ENCODE measurements at places on chromosomes 11 and 22.

GRCh38 chr11:12026331-12027211, 18.1 kb upstream of the DKK3 start:
- DNase-seq, result no peak

DNA sequence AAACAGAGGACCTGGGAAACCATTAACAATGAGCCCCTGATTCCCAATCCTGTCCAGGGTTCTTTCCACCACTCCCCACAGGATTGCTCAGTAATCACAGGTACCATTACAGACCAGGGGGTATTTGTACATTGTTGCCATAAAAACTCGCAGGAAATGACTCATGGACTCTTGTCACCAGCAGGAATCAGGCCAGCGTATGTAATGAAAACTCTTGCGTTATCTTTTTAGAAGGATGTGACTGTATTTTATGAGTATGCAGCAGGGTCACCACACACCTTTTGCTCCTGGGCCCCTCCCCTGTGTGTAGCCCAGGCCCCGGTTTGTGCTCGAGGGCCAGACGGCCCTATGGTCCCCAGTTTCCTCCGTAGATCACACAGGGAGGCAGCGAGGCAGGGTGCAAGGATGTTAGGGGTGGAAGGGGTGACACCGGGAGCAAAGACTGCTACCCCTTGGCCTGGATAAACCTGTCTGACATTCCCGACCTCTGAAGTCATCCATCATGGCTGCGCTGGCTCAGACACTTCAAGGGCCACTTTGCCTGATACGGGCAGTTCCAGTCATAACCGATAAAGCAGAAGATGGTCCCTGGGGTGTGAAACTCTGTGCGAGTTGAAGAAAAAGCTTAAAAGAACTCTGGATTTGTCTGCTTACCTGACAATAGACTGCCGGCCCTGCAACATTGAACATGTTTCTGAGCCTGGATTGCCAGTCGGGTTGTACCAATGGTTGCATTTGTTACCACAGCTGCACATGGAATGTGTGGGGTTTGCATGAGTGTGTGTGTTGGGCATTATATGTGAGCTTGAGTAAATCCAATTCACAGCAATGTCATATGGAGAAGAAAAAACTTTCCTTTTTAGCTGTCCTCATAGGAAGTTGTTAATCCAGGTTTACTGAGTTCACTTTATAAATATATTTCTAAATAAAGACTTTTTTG, 56.9 kb downstream of the MICAL2 start:
- DNase-seq, result no peak

GRCh38 chr22:43893266-43893665, 1.5 kb upstream of the PNPLA5 start:
- DNase-seq, result no peak

GRCh38 chr11:81449588-81450156, 1284.0 kb downstream of the FAM181B start:
- no peak for DNase-seq

DNA sequence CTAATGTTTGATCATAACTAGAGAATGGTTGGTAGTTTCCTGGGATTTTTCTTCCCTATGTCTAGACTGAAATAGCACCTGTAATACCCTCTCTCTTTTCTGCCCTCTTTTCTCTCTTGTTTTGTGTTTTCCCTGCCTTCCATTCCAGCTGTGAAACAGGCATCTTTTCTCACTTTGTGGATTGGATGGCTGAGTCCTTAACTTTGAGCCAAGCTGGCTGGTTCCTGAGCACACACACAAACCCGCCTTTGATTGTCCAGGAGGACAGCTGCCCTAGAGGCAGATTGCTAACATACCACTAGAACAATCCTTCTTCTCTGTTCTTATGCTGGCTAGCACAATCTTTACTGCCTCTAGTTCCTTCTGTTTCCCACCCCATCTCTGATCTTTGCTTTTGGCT, 17.7 kb downstream of the CTNND1 start:
- DNase-seq, result no peak

DNA sequence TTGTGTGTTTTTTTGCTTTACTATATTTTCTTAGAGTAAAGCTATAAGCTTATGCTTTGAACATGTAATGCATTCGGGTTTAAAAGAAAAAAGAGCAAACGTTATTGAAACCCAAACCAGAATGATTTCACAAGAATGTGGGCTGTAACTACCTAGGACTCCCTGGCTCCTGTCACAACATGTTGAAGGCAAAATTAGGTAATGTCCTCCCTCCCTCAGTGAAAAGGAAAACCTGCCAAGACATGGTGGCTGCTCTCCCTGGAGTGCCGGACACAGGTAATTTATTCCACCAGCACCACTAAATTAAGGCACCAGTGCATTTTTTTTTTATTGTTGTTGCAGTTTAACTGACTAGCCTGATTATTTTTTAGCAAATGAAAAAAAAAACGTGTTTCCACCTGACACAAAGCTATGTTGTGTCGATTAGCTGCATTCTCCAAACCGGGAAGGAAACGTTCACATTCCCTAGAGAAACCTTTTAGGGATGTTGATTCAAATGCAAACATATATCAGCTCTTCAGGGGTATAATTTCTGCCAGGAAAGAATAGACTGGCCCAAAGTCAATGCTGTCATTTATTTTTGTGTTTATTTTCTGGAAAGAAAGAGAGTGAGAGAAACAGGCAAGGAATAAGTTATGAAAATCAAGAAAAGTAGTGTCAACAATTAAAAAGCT, 134.6 kb downstream of the CCDC34 start:
- no peak for DNase-seq

DNA sequence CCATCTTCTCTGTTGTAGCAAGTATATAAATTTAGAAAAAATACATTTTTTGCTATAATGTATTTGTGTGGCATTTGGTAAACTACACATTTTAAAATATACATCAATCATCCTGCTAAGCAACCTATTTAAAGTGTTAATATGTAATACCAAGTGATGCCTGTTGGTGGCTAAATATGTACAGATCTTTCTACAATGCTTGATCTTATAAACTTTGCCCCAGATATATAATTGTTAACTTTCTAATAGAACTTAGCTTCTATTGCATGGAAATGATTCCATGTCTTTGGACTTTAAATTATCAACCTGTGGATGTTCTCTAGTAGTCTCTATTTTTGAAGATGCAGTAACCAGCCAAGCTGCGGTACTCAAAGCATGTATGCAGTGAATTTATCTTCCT, 1260.4 kb upstream of the RAG2 start:
- no peak for DNase-seq

DNA sequence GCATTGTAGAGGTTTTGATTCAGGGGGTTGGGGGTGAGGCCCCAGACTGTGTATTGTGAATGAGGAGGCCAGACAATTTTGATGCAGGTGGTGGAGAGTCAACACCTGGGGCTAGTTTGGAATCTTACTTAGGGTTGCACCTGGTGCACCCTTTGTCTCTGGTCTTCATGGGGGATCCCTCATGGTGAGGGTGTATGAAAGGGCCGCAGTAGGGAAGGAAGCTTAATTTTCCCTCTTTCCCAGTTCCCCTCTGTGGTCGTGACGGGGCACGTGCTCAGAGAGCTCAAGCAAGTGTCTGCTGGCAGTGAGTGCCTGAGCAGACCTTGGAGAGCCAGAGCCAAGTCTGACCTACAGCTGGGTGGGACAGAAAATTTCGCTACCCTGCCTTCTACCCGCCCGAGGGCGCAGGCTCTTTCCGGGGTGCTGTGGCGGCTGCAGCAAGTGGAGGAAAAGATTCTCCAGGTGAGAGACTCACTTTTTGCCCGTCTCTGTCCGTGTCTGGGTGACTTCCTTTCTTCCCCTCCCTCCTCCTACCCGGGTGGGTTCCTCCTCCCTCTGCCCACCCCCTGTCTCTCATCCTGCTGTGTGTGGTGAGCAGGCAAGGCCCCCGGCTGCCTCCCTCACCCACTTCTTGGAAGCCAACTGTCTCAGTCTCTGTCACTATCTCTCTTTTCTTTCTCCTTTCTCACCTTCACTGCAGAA, 131.7 kb downstream of the MICAL2 start:
- DNase-seq, result no peak

- no peak for DNase-seq
Measured at GRCh38 chr11:57983191-57983590, 40.5 kb upstream of the OR9Q1 start.

DNA sequence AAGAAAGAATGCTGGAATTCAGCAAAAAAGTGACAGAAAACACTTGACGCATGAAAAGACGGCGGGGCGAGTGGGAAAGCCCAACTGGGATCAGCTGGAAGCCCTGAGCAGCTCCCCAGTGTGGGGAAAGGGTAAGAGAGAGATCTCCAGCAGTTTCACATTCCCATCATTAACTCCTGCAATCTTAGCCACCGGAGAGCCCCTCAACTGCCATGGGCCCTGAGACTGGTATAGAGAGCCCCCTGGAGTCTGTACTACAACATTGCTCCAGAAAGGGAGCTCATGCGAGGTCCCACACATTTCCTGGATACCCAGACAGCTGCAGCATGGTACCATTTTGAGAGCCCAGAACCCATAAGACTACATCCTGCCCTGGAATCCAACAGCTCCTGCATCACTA, 31.1 kb downstream of the MRGPRX4 start:
- no peak for DNase-seq

- no peak for DNase-seq
Measured at GRCh38 chr11:29256580-29256979, 760.2 kb downstream of the KCNA4 start.

Data from stimulated activated CD8-positive, alpha-beta memory T cell treated with anti-CD3 and anti-CD28 coated beads, Interleukin-2, amount 100 ng/mL, for 1 hour (primary cell).